Posterior cingulate gyrus (tissue), 11 donors: ENCODE measurements at places on chromosomes 1 and 21.

DNA sequence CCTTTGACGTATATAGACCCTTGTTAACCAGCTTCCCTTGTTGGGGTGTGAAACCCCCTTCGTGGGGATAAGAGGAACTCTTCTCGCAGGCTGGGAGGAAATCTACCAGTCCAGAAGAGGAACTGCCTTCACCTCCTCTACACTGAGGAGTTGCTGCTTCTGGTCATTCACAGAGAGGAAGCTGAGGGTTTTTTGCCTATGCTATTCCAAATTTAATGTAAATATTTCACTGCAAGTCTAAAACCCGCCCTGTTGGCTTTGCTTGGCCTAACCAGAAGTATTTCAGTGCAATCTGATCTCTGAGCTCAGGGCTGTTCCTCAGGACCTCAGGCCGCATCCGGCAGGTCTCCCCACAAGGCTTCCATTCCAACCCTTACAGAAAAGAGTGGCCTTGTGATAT lies 150.1 kb downstream of the HIVEP3 start:
- DNase-seq: no peak

DNA sequence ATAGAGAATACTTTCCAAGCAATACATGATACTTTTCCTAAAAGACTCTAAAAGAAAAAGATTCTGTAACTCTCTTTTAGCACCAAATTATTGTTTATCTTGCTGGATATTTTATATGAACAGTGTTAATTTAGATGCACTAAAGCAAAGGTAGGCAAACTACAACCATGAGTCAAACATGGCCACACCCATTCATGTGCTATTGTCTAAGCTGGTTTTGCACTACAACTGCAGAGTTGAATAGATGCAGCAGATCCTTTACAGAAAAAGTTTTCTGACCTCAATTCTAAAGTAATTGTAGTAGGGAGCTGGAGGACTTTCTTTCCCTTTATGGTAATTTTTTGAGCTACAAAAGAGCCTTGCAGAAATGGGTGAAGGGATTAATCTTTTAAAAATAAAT lies 19.4 kb downstream of the BLZF1 start:
- no peak for DNase-seq

- no peak for DNase-seq
These were observed 2.8 kb upstream of the BACE2 start for GRCh38 chr21:41164981-41165655.

DNA sequence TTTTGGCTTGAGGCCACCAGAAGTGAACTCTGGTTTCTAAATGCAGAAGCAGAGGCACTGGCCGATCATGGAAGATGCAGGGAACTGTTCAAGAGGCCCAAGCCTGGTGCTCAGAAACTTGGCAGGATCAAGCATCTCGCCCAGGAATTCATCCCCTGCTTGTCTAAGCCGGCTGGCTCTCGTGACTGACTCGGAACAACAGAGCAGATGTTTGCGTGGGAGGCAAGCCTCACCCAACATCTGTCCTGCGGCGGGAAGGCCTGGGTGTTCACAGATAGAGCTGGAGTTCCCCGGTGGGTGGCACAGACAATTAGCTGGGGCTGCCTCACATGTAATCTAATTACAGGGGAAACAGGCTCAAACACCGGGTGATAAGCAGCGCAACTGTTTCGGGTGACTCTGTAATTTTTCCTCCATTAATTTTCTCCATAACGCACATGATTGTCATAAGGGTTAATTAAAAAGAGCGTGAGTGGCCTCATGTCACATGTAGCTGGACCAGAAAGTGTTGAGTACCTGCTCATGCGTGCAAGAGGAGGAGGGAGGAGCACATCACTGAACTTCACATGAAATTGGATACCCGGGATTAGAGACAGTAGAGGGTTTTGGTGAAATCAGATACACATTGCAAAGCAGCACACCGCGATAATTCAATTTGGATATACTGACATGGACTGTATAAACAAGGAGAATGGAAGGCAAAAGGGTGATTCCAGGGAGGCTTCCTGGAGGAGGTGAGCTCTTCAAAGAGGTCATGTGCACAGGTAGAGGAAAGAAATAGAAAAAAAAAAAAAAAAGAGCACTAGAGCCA lies 180.0 kb downstream of the ETS2 start:
- DNase-seq: no peak

DNA sequence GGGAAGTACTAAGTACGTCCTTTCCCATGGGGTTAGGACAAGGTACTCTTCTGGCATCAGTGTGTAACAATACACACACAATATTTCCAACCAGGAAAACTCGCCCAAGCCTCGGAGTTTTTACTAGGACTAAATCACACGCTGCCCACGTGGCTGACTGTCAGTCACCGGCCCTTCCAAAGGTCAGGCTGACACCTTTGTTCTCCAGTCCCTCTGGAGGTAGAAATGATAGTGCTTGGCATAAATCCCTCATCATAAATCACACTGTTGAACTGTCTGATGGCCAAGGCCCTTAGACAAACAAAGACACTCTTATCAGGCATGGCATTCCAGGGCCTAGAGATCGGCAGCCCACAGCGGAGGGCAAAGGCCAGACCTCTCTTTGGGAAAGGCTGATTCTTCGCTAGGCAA lies 16.9 kb upstream of the SLAMF9 start:
- DNase-seq: no peak

- no peak for DNase-seq
These were observed 110.9 kb upstream of the C21orf91 start for GRCh38 chr21:17930093-17930492.

GRCh38 chr21:45067462-45068285 lies 6.7 kb upstream of the ADARB1 start:
- no peak for DNase-seq
